Urothelium cell line (cell line): ENCODE measurements at places on chromosomes 5 and 9.

- no peak for DNase-seq
Measured at GRCh38 chr9:35168963-35169362, 7.2 kb downstream of the UNC13B start.

GRCh38 chr9:93020151-93020550, 38.4 kb upstream of the SUSD3 start:
- no peak for DNase-seq

DNA sequence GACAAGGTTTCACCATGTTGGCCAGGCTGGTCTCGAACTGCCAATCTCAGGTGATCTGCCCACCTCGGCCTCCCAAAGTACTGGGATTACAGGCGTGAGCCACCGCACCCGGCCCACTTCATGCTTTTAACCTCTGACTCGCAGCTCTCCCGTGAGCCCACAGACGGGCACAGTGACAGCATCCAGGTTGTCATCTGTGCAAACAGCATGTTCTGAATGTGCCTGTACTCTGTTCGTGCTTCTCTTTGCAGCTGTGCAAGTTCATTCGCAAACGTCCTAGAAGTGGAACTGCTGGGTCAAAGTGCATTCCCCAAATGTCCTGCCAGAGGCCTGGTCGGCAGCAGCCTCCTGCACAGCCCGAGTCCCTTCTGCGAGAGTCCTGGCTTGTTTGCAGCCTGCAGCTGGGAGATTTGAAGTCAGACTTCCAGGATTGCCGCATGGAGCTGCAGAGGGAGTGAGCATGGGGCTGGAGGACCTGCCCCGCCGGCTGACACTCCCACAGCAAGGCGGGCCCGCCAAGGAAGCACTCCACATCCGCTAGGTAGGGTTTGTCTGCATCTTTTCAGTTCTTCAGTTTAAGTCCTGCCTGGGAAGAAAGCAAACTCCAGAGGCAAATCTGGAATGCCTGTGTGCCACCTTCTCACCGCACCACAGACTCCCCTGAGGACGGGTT, 3.4 kb downstream of the BRD3OS start:
- no peak for DNase-seq

DNA sequence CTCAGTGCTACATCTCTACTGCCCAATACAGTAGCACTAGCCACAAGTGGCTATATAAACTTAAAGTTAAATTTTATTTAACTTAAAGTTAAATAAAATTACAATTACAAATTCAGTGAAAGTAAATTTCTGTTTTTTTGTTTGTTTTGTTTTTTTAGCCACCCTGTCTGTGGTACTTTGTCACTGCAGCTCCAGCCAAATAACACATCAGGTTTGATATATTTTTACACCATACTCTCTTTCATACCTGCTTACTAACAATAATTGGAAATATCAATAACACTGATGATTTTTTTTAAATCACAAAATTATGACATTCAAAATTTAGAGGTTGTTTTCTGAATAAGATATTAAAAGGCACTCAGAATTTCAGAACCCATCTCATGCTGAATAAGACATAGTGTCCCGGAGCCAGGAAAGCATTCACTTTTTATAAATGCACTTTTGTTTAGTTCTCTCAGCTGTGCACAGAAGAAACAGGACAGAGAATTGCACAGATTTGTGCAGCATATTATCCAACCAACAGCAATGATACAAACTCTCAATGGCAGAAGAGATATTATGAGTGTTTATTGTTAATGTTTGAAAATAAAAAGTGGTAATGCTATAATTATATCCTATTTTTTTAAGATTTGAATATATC, 92.6 kb downstream of the EDIL3 start:
- DNase-seq, result no peak
